Tibial nerve (tissue), 4 donors: ENCODE measurements at places on chromosomes 2 and 18. TPM values are rescaled to one million over a fixed set of nuclear protein-coding genes. Genes with fewer than 3 reads are reported as not detected.

DNA sequence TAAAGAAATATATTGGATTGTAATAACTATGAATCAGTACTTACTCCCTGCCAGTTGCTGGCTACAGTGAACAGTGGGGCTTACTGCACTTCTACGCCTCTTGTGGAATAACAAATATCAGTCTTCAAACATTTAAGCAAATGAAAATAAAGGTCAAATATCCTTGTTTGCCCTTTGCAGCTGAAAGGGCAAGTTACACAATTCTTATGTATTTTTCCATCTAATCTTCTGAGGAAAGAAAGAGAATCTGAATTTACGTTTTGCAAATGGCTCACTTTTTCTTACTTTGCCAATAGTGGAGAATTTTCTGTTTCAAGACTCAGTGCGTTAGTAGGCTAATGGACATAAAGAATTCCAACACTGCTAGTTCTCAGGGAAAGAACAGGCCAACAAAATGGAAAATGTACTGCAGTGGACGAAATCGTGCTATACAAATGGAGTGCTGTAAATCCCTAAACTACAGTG lies 157.2 kb upstream of the TMEM200C start:
- DNase-seq: no peak

- DNase-seq: no peak
These were observed 31.2 kb upstream of the NTSR2 start for GRCh38 chr2:11701206-11701605.

GRCh38 chr2:217263756-217264155 lies 403.9 kb upstream of the TNP1 start:
- no peak for DNase-seq

GRCh38 chr2:218152777-218153176 lies 14.0 kb downstream of the CXCR1 start:
- DNase-seq: no peak

DNA sequence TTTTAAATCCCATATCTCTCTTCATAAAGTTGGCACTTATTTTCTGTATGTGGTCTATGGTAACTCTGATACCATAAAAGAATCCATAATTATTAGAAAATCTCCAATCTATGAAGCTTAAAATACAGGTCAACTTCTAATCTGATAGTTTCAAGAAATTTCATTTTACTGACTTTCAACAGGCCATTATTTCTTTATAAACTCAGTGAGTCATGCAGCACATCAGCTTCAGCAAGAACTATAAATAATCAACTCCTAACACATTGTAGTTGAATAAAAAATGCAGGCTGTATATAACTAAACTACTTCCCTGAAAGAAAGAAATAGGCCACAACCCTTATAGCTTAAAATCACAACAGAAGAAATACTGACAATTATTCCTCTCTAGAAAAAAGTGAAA lies 204.3 kb upstream of the CCDC150 start:
- DNase-seq: no peak

GRCh38 chr2:231395188-231396057 lies at the start of gene B3GNT7:
B3GNT7 (plus strand) TSS chr2:231395710; CDS start chr2:231395804, 94 bp downstream.
- no peak for DNase-seq

GRCh38 chr18:36381075-36381474 lies 83.6 kb downstream of the FHOD3 start:
- no peak for DNase-seq

DNA sequence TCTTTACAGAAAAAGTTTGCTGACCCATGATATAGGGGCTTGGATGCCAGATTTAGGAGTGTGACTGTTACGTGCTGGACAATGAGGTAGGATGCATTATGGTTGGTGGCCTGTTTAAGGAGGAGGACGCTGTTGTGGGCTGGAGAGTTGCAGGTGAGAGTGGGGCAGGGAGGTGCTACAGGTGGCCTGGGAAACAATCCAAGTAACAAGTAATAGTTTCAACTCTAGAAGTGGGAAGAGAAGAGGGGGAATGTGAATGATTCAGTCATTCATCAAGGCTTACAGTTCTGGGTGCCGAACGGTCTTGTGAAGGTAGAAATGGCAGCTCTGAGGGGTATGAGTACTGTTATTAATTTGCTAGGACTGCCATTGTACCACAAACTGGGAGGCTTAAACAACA lies 6.2 kb downstream of the FABP1 start:
- no peak for DNase-seq

- no peak for DNase-seq
These were observed 1.8 kb downstream of the DPP4 start for GRCh38 chr2:162072181-162072702.

GRCh38 chr18:58224425-58224750 lies 180.4 kb downstream of the NEDD4L start:
- no peak for DNase-seq

DNA sequence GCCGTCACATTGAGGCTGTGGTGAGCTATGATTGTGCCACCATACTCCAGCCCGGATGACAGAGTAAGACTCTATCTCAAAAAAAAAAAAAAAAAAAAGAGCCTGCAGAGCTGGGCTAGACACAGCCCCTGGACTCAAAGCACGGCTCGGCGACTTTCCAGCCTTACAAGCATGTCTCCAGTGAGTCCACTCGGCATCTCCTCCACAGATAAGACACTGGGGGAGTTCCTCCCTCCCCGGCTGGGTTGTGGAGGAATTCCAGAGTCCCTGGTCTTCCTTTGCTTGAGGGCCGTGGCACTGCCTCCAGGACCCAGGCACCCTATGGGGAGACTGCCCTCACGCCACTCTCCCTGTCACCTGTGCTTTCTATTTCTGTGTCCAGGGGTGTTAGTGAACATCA lies 30.9 kb upstream of the RPL31 start:
- no peak for DNase-seq

- DNase-seq: no peak
These were observed 238.3 kb downstream of the LOXHD1 start for GRCh38 chr18:46418663-46419260.

GRCh38 chr18:56575819-56576663 lies 62.4 kb downstream of the TXNL1 start:
- peak; percentile 78 for DNase-seq

DNA sequence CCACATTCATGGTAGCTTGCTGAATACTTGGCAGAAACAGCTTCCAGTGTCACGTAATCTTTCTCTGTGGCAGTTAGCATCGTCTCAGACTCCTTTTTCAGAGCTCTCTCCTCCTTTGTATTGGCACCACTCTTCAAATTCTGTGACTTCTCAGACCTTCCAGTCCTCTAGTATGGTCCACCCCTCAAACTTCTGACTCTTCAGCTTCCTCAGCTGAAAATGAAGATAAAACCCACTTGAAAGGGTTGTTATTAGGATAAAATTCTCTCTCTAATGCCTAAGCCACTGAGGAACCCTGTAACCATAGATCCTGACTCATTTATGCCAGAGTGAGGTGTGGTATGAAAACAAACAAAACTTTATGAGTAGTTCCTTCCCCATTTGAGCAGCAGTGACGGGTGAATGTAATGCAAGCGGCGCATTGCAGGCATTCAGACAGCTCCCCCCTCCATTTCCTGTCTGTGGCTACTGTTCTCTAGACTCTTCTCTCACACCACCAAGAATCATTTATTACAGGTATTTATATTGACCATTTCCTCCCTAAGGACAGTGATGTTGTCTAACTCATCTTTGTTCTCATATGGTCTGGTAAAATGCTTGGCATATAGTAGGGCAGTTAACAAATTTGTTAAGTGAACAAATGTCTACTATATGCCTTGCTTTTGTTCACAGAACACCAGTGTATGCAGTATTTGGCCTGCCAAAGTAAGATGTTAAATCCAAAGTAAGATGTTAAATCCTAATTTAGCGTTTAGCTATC lies 35.3 kb downstream of the GALNT1 start:
- peak; percentile 10 for DNase-seq

DNA sequence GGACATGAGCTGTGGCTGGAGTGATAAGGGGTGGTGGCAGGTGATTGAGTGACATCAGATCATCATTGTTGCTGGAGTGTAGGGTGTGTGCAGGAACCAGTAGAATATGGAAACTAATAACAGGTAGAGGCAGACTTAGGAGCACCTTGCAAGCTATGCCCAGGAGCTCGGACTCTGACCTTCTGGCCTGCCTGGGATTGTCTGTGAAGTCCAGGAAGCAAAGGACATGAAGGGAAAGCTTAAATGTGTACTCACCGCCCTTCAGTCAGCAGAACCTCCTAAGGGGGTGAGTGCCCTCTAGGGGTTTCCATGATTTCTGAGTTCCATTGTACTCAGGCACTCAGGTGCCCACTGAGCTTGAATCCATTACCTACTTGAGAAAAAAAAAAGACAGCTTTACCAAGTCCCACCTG lies 104.2 kb downstream of the CRIM1 start:
- no peak for DNase-seq

MEP1B gene
- total RNA-seq: not detected

CRYGD gene
- total RNA-seq: not detected

MRPS5 gene
- total RNA-seq: 44.7 TPM

MC4R gene
- not detected for total RNA-seq

FRZB gene
- total RNA-seq: 11.8 TPM

OSBPL6 gene
- total RNA-seq: 1.4 TPM

NFATC1 gene
- total RNA-seq: 48.6 TPM

C1QL2 gene
- not detected for total RNA-seq

RGPD3 gene
- total RNA-seq: 0.20 TPM

LRATD1 gene
- 1.3 TPM for total RNA-seq
